ENCODE measurements at places on chromosomes 3 and 15.

GRCh38 chr3:60631509-60631908 is 619.7 kb downstream of the FHIT start:
- no peak for DNase-seq

DNA sequence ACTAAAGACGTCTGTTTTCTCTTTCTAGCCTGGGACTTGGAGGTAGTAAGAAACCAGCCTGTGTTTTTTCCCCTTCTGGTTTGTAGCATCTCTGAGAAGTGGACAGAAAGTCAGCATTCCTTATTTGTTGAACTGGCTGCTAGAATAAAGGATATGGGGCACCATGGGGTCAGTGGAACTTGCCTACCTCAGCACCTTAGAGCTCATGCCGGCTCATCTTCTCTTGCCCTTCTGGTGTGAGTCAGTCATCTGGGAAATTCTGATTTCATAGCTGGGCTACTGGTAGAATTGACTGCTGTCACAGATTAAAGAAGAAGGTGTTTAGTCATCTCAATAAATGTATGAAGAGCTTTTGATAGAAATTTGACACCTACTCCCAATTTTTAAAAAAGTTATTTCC is 202.7 kb upstream of the TOPAZ1 start:
- no peak for DNase-seq

GRCh38 chr3:146446026-146446425 is 23.3 kb downstream of the PLSCR2 start:
- no peak for DNase-seq

DNA sequence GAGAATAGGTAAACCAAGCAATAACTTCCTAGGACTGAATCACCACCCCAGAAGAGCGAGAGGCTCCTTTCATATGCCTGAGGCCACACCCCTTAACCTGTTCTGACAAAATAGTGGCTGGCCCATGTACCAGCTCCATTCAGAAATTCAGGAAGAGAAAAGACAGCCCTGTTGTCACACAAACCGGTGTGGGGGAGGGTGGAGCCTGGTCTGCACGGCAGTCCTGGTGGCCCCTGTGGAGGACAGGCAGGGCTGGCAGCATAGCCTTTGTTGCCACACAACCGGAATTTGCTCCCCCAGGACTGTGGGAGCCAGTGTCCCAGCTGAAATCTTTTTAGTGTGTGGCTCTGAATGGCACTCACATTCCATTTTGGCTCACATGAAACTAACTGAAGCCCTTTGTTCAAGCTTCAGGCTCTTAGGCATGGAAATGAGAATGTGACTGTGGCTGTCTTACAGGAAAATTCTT is 23.8 kb downstream of the RLBP1 start:
- no peak for DNase-seq

- DNase-seq = no peak
These were observed 635 bp downstream of the TUBGCP5 start for GRCh38 chr15:23038726-23039142.

GRCh38 chr15:59892985-59893384 is 111.1 kb upstream of the FOXB1 start:
- DNase-seq = no peak

DNA sequence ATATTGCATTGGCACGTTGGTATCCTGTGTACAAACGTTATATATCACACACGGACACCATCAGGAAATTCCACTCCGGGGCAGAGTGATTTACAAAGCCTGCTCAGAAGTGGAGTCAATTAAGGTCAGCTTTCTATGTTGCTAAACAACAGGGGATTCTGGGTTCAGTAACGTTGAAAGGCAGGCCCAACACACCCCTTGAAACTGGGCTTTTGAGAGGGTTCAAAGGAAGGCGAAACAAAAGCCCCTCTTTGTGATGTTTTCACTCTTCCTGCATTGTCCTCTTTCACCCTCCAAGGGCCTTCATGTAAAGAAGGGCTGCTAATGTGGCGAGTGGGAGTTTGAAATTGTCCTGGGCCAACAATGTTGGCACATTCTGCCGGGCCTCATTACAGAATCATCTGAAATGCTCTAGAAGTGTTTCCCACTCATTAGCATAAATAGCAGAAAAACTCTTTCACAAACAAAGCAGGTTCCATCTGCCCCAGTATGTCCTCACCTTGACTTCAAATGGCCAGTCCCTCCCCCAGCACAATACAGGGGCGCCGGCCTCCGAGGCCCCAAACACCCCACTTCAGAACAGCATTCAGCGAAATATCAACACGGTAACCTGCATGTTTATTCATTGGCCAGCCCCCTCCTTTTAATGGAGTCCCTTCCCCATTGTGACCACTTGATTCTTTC is 76.4 kb downstream of the HES1 start:
- DNase-seq = no peak

DNA sequence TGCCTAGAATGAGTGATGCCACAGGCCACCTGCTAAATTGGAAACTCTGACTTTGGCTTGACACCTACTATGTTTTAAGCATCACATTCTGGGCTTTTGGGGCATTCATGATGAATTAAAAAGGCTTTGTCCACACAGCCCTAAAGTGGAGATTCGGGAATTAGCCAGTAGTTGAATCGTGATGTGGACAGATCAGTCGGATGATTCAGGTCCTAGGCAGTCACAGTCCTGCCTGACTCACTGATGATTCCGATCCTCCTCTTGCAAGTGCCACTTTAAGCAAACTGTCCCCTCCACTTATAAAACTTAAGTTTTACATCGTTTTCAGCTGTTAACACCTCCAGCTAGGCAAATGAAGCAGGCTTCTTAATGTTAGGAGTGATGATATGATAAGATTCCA is 75.3 kb downstream of the SYNPR start:
- no peak for DNase-seq

- DNase-seq = no peak
These were observed 35.2 kb upstream of the SPATA12 start for GRCh38 chr3:57025237-57025636.

DNA sequence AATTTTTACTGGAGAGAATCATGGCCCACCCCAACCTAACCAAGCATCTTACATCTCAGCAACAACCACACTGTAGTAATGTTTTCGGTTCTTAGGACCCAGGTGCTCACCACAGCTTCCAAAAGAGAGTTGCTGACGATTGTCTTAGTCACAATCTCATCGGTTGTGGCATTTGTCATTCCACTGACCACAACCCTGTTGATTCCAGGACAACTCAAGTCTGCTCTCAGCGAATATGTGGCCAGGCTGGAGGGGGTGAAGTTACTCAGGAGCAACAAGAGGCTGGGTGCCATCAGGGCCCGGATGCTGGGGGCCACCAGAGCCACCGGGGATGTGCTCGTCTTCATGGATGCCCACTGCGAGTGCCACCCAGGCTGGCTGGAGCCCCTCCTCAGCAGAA is 25.9 kb downstream of the GALNT15 start:
- no peak for DNase-seq

GRCh38 chr15:99565049-99565298 is 810 bp upstream of the MEF2A start:
- DNase-seq = no peak

GRCh38 chr3:194062830-194063229 is 73.1 kb upstream of the HES1 start:
- no peak for DNase-seq

DNA sequence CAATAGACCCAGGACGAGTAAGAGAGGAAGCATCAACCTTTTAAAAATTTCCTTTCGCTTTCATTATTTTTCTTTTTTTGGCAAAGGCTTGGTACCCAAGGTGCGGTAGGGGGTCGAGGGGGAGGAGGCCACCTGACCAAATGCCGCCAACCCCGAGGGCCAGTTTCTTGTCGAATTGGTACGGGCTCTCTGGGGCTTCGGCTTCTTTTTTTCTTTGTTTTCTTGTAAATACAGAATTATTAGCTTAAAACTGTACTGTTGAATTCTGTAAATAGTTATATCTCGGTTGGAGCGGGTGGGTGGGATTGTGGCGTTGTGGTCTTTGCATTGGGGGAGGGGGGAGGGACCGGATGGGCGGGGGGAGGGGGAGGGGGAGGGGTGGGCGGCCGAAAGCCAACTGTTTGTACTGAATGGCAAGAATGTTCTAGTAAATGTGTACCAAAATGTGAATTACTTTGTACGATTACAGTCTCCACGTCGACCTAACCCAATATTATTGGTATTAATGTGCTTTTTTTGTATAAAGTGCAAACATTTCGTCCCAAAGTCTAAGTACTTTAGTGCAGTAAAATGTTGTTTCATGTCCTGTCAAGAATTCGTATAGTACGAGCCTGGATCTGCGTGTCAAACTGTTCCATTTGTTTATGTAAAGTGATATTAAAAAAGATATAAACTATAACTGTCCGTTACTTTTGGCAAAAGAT is 4.7 kb downstream of the ZIC1 start:
- no peak for DNase-seq

- DNase-seq = no peak
These were observed 43.8 kb upstream of the FBXL22 start for GRCh38 chr15:63553388-63553791.

GRCh38 chr3:194137506-194138474 is 1.8 kb downstream of the HES1 start:
- no peak for DNase-seq

DNA sequence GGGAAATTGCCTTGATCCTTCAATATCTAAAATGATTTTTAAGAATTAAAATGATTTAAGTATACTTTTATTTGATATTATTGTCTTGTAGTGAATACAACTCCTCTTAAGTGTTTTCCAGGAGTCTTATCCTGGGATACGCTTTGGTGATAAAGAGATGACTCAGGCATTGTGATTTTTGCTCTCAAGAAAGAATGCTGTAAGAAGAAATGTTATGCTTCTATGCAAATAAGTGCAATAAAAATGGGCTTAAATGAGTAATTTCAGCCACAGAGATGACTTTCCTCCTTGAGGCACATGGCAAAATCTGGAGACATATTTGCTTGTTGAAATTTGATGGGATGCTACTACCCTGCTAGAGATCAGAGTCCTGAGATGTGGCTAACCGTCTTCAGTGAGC is 358.6 kb upstream of the BCHE start:
- DNase-seq = no peak

- DNase-seq = no peak
These were observed 213.1 kb upstream of the GOLGA6L4 start for GRCh38 chr15:84022516-84022915.

- DNase-seq = no peak
These were observed 86.8 kb downstream of the CYP19A1 start for GRCh38 chr15:51251556-51251955.

DNA sequence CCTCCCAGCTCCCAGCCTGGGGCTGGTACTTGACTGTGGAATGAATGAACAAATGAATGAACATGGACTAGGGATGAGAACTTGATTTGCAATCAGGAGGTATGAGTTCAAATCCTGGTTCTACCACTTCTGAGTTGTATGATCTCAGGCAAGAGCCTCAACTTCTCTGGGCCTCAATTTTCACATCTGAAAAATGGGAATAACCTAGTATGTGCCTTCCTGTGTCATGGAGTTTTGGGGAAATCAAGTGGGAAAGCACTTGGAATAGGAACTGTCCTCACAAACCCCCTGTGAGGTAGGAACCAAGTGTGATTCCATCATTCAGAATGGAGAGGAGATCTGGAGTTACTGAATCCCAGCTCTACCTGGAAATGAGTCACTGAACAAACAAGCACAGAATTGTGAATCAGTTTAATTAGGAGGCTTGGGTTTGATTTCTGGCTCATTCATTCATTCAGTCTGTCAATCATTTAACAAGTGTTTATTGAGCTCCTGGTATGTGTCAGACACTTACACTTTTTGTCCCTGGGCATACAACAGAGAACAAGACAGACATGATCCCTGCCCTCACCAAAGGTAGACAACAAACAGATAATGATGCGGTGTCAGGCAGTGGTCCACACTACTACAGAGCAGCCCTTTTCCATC is 29.7 kb downstream of the DNASE1L3 start:
- DNase-seq = no peak

GRCh38 chr15:89282631-89283030 is 38.9 kb downstream of the FANCI start:
- DNase-seq = no peak

- DNase-seq = no peak
These were observed 7.6 kb downstream of the SLC9A9 start for GRCh38 chr3:143840636-143841035.

- DNase-seq = no peak
These were observed 2.2 kb downstream of the BMF start for GRCh38 chr15:40106203-40107161.

DNA sequence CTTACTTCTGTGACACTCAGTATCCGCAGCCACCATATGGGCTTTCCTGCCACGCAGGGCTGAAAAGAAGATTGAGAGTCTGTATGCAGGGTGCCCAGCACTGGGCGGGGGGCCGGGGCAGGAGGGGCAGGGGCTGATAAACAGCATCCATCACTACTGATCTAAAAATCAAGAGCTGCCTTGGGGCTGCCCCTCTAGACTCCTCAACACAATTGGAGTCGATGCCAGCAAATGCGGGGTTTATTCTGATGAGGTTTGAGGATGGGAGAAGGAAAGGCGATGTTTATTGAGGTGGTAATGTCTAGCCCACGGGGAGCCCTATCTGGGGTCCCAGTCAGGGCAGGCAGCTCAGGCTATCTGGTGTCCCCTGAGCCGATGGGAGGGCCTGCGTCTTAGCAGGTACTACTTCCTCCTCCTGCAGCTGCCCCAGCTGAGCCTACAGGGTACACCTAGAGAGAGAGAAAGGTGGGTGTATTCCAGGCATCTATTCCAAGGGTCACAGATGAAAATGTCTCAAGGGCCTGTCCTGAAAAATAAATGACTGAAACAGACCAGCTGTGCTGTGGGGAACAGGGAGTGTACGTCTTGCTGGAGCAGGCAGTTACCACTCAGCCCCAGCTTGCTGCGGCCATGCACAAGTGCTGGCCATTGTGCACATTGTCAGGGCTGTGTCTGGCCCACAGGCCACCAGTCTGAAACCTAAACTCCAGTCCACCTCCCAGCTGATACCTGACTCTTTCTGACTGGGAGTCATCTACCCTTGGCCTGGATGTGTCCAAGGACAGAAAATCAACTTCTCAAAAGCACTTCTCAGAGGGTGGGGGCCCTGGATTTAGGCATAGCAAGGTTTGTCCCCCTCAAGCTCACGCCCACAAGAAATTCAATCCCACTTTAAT is 19.5 kb downstream of the ISG20 start:
- no peak for DNase-seq

DNA sequence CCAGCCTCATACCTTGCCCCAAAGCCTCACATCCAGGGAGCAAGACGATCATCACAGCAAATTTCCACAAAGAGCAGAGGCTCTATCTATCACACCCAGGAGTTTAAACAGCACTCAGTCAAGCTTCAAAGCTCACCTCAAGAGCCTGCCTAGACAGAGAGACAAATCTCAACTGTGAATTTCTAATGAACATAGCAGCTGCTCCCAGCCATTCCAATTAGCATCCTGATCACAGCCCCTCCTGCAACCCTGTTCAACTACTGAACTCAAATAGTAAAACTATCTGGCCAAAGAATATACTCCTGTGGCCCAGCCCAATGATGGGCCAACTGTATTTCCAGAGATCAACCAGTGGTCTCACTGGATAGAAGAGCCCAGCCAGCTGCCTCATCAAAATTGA is 269.8 kb downstream of the CTNNB1 start:
- no peak for DNase-seq

DNA sequence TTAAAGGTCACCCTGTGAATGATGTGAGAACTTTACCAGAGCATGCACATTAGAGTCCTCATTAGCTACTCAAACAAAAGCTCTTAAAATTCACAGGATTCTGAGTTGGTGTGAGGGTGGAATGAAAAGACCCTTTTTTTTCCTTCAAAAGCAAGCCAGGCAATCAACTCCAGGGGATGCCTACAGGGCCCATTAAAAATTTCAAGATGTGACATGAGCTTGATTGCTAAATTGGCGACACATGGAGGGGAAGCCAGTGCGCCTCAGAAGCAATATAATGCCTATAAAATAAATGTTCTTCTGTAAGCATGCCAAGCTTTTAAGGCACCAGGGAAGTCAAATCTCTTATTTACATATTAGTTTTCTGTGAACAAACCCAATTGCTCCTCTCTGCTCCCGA is 328.8 kb upstream of the SUCLG2 start:
- DNase-seq = no peak
